Astrocyte of the hippocampus (primary cell): ENCODE measurements at places on chromosomes 2 and 18.

- no peak for DNase-seq
Measured at GRCh38 chr2:161766334-161766733, 142.1 kb downstream of the SLC4A10 start.

DNA sequence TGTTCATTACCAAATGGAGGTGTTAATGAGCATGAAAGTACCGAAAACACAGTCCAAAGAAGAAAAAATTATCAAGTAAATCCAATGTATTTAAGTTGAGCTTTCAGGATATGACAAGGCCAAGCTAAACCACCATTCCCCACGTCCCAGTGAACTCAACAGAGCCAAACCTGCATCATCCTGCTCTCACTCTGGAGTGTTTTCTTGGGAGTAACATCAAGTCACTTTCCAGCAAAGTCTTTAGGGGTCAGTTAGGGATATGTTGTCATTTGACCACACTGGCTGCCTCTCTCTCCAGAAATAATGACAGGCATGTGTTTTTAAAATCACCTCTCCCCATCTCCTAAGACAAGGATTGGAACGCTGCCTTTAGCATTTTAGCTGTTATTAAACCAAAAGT is 140.5 kb downstream of the SRBD1 start:
- DNase-seq = peak; percentile 13

GRCh38 chr18:43276491-43276890 is 799 bp downstream of the SYT4 start:
- DNase-seq = no peak

DNA sequence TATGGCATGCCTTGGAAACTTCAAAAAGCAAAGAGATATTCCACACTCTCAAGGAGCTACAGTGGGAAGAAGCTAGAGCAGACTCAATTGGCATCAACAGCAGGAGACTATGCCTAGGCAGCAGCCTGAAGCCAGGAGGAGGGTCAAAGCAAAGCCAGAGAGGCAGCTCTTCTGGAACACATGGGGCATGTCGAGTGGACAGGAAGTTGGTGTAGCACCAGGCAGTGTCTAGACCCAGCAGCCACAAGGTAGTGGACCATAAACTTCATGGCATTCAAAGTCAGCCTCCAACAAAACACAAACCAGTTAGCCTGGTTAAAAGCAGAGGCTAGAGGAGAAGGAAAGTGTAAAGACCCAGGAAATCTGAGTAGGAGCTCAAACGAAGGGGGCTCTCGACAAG is 311.2 kb upstream of the PKDCC start:
- no peak for DNase-seq

- no peak for DNase-seq
Measured at GRCh38 chr2:64401529-64401880, 52.5 kb upstream of the LGALSL start.

DNA sequence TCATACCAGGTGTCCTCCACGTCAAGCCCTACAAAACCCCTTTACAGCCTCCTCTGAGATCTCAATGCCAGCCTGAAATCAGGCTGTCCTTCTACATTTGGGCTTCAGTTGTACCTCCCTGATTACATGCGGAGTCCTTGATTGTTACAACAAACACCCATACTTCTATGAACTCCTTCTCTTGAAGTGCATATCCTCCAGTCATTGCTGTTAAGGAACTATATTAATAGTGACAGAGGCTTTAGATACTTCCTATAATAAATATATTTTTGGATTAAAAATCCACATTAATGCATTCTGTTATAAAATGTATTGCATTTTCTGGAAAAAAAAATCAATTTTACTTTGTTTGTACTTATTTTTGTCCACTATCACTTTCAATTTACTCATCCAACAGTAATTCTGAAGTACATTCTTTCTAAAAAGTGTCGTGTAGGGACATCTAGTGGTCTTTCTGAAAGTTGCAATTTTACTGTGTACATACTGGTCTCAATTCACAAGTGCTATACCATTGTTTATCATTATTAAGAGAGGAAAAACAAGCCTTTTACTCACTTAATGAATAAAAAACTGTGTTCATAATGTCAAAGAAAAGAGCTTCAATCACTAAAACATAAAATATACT is 316.4 kb downstream of the DSEL start:
- DNase-seq = peak; percentile 70

DNA sequence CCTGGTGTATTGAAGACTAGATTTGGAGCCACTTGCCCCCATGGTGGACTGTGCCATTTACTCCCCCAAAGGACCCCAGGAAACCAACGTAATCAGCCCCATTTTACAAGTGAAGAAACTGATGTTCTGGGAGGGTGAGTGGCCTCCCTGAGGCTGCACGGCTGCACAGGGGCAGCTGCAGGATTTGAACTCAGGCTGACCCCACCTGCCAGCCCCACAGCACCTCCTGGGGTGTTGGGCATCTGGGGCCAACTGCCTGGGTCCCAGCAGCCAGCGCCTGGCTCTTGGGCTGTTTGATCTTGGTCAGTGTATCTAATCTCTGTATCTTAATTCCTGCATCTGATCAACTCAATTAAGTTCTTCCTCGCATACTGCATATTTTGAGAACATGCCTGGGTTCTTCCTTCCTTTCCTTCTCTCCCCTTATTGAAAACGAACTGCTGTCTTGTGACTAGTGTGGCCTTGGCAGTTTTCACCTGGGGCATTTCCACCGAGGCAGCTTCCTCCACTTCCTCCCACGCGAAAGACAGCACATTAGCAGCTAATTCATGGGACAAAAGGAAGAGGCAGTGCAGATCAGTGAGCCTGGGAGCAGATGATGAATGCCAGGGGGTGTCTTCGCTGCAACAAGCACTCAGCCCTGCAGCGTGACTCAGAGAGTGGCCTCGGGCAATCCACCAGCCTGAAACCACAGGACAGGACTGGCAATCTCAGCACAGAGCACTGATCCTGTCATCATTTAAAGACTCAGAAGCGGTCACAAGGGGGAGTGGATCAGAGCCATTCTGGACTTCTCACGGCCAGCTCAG is 184.1 kb upstream of the RAB12 start:
- DNase-seq = peak; percentile 86

DNA sequence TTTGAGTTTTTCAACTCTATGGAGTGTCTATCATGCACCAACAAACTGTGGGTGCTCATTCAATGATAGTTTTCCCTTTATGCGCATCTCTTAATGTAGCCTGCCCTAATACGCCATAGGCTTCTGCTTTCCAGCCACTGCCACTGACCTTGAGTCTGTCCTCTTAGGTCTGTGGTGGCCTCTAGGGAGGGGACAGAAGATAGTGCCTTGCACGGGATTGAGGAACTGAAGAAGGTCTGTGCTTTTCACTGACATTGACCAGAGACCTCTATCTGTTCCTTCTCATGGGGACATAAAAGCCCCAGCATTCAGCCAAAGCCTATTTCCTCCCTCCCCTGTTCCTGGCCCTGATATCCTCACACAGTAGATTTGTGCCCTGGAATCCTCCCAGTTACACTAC is 2.3 kb downstream of the GCKR start:
- no peak for DNase-seq
